Ascending aorta (tissue), 2 donors: ENCODE measurements at places on chromosomes 5 and 9. TPM values are rescaled to one million over a fixed set of nuclear protein-coding genes. Genes with fewer than 3 reads are reported as not detected.

The IQGAP2 gene
- total RNA-seq = 19.8 TPM

The HTR4 gene
- total RNA-seq = 0.21 TPM

The GOLM1 gene
- 24.4 TPM for total RNA-seq

The DAP gene
- total RNA-seq = 117 TPM

The NCS1 gene
- total RNA-seq = 34.7 TPM

The OR1J2 gene
- not detected for total RNA-seq

The CDX1 gene
- total RNA-seq = not detected

The SMIM23 gene
- not detected for total RNA-seq

The KIF20A gene
- not detected for total RNA-seq

The PCDHGA4 gene
- 4.3 TPM for total RNA-seq

The GFPT2 gene
- 25.2 TPM for total RNA-seq

The SPINK5 gene
- total RNA-seq = not detected

DNA sequence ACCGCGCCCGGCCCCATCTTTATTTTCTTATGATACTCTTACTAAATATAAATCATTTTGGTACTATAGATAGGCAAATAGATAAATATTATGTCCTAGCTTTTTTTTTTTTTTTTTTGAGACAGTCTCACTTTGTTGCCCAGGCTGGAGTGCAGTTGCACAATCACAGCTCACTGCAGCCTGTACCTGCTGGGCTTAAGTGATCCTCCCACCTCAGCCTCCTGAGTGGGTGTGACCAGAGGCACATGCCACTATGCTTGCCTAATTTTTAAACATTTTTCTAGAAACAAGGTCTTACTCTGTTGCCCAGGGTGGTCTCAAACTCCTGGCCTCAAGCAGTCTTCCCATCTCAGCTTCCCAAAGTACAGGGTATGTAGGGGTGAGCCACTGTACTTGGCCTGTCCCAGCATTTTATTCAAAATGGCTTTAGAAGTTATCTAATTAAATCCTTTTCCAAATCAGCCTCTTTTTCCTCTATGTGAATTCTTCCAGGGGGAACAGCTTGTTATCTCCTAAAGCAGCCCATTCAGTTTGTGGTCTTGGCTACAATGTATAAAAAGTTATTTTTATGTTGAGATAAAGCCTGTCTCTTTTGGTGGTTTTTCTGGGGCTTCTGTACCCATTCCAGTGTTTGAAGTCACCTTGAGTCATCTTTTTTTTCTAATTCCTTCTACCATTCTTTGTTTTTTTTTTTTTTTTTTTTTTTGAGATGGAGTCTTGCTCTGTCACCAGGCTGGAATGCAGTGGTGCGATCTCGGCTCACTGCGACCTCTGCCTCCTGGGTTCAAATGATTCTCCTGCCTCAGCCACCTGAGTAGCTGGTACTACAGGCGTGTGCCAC, 12.1 kb downstream of the MELK start:
- DNase-seq = no peak
- no peak overlapping the region for H3K27ac ChIP-seq
- no peaks in the 10 kb centered on the region for H3K4me1 ChIP-seq
- H3K4me3 ChIP-seq = no peak overlapping the region
- no peaks in the 10 kb centered on the region for H3K27me3 ChIP-seq

DNA sequence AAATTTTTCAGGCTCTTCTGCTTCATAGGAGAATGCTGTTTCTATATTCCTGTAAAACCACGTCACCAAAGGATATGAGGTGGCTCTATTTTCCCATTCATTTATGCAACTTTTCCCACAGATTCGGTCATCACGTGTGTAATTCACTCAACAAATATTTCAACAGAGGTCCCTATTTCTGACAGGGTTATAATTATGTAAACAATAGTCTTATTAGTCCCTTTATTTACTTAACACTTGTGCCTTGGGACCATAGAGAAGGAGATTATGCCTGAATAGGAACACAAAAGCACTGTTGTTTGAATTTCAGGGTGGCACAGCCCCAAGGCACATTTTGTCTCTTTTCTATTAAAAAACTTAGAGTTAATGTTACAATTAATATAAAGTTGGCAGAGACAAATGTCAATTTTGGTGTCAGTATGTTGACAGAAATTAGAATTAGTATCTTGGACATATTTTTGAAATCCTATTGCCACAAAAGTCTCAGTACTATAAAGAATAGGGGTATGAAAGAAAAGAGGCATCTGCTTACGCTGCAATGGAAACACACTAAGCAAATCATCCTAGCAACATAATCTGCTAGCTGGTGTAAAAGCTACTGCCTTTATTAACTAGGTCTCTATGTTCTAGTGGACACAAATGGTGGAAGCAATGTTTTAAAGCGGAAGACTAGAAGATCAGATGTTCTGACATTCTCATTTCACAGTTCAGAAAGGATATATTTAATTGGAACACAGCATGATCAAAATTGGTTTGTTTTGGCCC, 229.1 kb upstream of the TBCA start:
- H3K27ac ChIP-seq = no peak overlapping the region
- H3K36me3 ChIP-seq = no peaks in the 10 kb centered on the region
- DNase-seq = no peak
- H3K4me3 ChIP-seq = no peak overlapping the region
- no peaks in the 10 kb centered on the region for H3K27me3 ChIP-seq

- no peak overlapping the region for H3K4me3 ChIP-seq
- no peak for DNase-seq
- no peaks in the 10 kb centered on the region for H3K4me1 ChIP-seq
- H3K36me3 ChIP-seq = no peaks in the 10 kb centered on the region
Observed at GRCh38 chr9:115531410-115532125, 413.6 kb upstream of the TNC start.

DNA sequence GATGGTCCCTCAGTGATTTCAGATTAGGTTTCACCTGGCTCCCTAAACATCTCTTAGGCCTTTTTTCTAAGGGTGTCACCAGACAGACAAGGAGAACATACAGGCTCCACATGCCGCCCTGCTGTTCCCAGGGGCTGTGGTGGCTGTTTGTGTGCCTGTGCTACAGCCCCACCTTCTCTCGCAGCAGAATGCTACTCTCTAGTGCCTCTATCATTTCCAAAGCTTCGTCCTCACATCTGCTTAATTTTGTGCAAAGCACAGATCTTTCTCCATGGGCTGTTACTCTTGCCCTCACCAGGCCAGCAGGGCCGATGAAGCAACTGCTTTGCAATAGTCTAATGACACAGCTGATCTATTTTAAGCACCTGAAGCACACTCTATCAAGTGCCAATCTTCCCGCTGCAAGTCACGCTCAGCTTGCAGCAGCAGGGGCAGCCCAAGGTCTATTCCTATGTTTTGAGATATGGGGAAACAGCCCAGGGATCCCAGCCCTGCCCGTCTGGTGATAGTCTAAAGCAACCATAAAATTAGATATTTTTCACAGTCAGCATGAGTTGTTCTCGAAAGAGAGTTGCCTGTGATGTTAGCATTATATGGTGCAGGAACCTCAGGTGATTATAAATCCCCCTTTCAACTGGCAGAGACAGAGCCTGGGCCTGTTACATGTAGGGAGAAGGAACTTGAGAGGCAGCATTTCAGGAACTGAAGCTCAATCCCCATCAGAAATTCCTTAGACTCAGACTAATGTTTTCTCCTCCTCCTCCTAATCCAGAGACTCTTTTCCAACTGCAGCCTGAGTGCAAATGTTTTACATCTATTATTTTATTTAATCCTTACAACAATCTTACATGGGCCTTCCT, 12.7 kb downstream of the ABLIM3 start:
- peaks cover 11% of the 10 kb centered on the region for H3K4me1 ChIP-seq
- H3K4me3 ChIP-seq = no peak overlapping the region
- DNase-seq = peak; percentile 87
- H3K27me3 ChIP-seq = no peaks in the 10 kb centered on the region

- no peak for DNase-seq
Observed at GRCh38 chr9:18075253-18075952, 398.6 kb upstream of the ADAMTSL1 start.

DNA sequence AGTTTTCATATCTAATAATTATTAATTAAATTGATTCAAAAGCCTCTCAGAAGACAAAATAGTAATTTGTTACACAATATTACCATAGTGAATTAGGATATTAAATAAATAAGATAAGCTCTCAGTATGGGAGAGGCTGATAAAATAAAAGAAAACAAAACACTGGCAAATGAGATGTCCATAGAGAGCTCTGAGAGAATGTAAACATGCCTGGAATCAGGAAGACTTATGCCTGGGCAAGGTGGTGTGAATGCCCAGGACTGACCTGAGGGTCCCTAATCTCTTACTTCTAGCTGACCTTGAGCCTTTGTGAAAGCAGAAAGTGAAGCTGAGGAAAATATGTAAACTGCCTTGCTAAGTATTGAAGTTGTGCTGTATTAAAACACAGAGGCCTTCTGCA, 616.5 kb downstream of the PTPRD start:
- no peak overlapping the region for H3K4me3 ChIP-seq
- no peaks in the 10 kb centered on the region for H3K4me1 ChIP-seq
- H3K36me3 ChIP-seq = no peaks in the 10 kb centered on the region
- H3K27me3 ChIP-seq = no peaks in the 10 kb centered on the region

GRCh38 chr5:78405829-78406750, 45.7 kb downstream of the SCAMP1 start:
- H3K4me3 ChIP-seq = no peak overlapping the region
- no peak for DNase-seq
- no peaks in the 10 kb centered on the region for H3K27me3 ChIP-seq

- no peak overlapping the region for H3K4me3 ChIP-seq
- DNase-seq = no peak
- peaks cover 27% of the 10 kb centered on the region for H3K4me1 ChIP-seq
- no peak overlapping the region for H3K27ac ChIP-seq
- no peaks in the 10 kb centered on the region for H3K36me3 ChIP-seq
- H3K27me3 ChIP-seq = no peaks in the 10 kb centered on the region
Observed at GRCh38 chr5:139707445-139708003, 59.4 kb downstream of the CXXC5 start.

DNA sequence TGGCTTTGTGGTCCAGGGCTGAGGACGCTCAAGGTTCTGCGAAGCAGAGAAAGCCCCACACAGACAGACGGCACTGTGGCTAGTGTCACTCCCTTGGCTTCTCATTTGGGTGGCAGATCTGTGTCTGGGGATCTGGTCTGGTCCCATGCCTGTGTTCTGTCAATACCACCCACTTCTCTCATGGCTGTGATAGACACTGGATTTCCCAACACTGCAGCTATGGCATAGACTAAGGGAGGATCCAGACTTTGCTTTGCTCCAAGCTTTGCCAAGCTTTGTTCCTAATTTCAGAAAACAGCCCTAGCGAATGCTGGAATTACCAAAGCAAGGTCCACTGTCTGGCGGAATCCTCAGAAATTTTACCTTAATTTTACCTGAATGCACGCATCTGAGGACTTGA, 62.1 kb downstream of the GADD45G start:
- DNase-seq = no peak
- no peaks in the 10 kb centered on the region for H3K36me3 ChIP-seq
- H3K27me3 ChIP-seq = no peaks in the 10 kb centered on the region
- no peak overlapping the region for H3K27ac ChIP-seq

- DNase-seq = peak; percentile 82
- H3K27ac ChIP-seq = no peak overlapping the region
- no peak overlapping the region for H3K4me3 ChIP-seq
- H3K4me1 ChIP-seq = no peaks in the 10 kb centered on the region
- H3K27me3 ChIP-seq = no peaks in the 10 kb centered on the region
Observed at GRCh38 chr9:124617477-124618141, 110.4 kb upstream of the NR5A1 start.

GRCh38 chr9:129458663-129459546, 162.0 kb downstream of the C9orf50 start:
- H3K27me3 ChIP-seq = no peaks in the 10 kb centered on the region
- peak overlapping the region; percentile 72 for H3K27ac ChIP-seq
- DNase-seq = peak; percentile 51
- H3K4me3 ChIP-seq = peak overlapping the region; percentile 4
- H3K36me3 ChIP-seq = no peaks in the 10 kb centered on the region

- H3K27me3 ChIP-seq = no peaks in the 10 kb centered on the region
- no peak overlapping the region for H3K27ac ChIP-seq
- H3K4me1 ChIP-seq = no peaks in the 10 kb centered on the region
- no peak for DNase-seq
Observed at GRCh38 chr5:146249801-146250200, 46.4 kb downstream of the RBM27 start.

GRCh38 chr9:17082343-17083064, 52.3 kb upstream of the CNTLN start:
- no peaks in the 10 kb centered on the region for H3K36me3 ChIP-seq
- no peak for DNase-seq
- H3K27me3 ChIP-seq = no peaks in the 10 kb centered on the region
- H3K27ac ChIP-seq = no peak overlapping the region

DNA sequence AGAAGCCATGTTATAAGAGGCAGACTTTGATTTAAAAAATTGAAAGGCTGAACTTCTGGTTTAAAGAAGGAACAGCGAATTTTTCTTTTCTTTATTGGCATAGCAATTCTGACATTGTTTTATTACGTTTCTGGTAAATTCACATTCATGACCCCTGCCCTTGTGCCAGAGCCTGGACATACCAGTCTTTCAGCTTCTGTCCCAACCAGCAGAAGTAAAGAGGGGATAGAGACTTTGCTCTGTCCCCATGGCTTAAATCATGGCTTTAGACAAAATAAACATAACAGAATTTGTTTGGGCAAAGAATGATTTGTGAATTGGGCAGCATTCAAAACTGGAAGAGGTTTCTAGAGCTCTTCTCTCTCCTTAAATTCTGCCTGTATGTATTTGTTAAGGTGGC, 15.3 kb downstream of the CAST start:
- no peaks in the 10 kb centered on the region for H3K27me3 ChIP-seq
- H3K27ac ChIP-seq = peak overlapping the region; percentile 13
- no peak for DNase-seq
- H3K4me3 ChIP-seq = no peak overlapping the region
- H3K4me1 ChIP-seq = peaks cover 3% of the 10 kb centered on the region

- no peaks in the 10 kb centered on the region for H3K36me3 ChIP-seq
- no peak overlapping the region for H3K4me3 ChIP-seq
- no peaks in the 10 kb centered on the region for H3K27me3 ChIP-seq
- H3K4me1 ChIP-seq = no peaks in the 10 kb centered on the region
- DNase-seq = no peak
Observed at GRCh38 chr5:109876941-109877669, 187.4 kb downstream of the MAN2A1 start.

GRCh38 chr5:133287500-133287899, 235.7 kb downstream of the HSPA4 start:
- no peaks in the 10 kb centered on the region for H3K27me3 ChIP-seq
- no peak for DNase-seq
- no peaks in the 10 kb centered on the region for H3K36me3 ChIP-seq
- H3K27ac ChIP-seq = no peak overlapping the region
- no peaks in the 10 kb centered on the region for H3K4me1 ChIP-seq

DNA sequence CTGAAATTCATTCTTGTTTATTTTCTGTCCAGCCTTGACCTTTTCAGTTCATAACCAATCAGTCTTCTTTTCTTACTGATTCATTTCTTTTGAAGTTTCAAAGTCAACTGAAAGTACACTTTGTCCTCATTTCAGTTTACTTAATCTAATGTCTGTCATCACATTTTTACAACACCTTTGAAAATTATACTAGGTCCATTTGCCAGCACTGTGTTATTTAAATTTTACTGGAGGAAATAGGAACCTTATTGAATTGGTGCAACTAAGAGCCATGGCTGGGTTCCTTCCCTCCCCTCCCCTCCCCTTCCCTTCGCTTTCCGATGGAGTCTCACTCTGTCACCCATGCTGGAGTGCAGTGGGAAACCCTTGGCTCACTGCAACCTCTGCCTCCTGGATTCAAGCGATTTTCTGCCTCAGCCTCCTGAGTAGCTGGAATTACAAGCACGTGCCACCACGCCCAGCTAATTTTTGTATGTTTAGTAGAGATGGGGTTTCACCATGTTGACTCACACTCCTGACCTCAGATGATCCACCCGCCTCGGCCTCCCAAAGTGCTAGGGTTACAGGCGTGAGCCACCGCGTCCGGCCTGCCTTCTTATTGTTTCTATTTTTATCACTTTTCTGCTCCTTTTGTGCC, 6.3 kb downstream of the RMI1 start:
- no peak overlapping the region for H3K27ac ChIP-seq
- no peaks in the 10 kb centered on the region for H3K27me3 ChIP-seq
- H3K36me3 ChIP-seq = no peaks in the 10 kb centered on the region
- no peak overlapping the region for H3K4me3 ChIP-seq
